ENCODE measurements at places on chromosomes 1 and 21. TPM values are rescaled to one million over a fixed set of nuclear protein-coding genes. Genes with fewer than 3 reads are reported as not detected.
A peak's percentile ranks its signal among the peaks of the same experiment; 100 is the strongest.

DNA sequence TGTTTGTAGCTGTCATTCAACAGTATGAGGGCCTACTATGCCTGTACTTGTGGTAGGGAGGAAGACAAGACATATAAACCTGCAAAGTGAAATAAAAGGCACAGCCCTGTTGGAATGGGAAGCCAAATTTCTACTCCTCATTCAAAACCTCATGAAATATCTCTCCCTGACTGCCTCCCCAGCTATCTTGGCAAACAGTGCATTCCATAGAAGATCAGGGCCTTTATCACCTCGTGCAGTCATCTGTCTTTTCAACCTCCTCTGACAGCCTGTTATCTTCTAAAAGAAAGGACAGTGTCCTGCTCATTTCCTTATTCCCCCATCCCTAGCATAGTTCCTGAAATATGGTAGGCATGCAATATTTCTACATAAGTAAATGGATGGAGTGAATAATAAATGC lies 71.0 kb downstream of the SH3GLB1 start:
- H3K27me3 ChIP-seq, result no peaks in the 10 kb centered on the region
- no peaks in the 10 kb centered on the region for H3K36me3 ChIP-seq
- no peak overlapping the region for H3K4me3 ChIP-seq
- peak overlapping the region; percentile 66 for H3K27ac ChIP-seq
- peaks cover 25% of the 10 kb centered on the region for H3K4me1 ChIP-seq
- no peak for DNase-seq

- no peak overlapping the region for H3K27ac ChIP-seq
- no peak for DNase-seq
- H3K36me3 ChIP-seq, result no peaks in the 10 kb centered on the region
- H3K4me1 ChIP-seq, result no peaks in the 10 kb centered on the region
- H3K4me3 ChIP-seq, result no peak overlapping the region
- H3K27me3 ChIP-seq, result no peaks in the 10 kb centered on the region
Observed at GRCh38 chr21:31334648-31335121, 9.4 kb downstream of the TIAM1 start.

- no peaks in the 10 kb centered on the region for H3K36me3 ChIP-seq
- H3K4me1 ChIP-seq, result no peaks in the 10 kb centered on the region
- no peak overlapping the region for H3K4me3 ChIP-seq
Observed at GRCh38 chr21:15277466-15277865, 212.7 kb upstream of the NRIP1 start.

DNA sequence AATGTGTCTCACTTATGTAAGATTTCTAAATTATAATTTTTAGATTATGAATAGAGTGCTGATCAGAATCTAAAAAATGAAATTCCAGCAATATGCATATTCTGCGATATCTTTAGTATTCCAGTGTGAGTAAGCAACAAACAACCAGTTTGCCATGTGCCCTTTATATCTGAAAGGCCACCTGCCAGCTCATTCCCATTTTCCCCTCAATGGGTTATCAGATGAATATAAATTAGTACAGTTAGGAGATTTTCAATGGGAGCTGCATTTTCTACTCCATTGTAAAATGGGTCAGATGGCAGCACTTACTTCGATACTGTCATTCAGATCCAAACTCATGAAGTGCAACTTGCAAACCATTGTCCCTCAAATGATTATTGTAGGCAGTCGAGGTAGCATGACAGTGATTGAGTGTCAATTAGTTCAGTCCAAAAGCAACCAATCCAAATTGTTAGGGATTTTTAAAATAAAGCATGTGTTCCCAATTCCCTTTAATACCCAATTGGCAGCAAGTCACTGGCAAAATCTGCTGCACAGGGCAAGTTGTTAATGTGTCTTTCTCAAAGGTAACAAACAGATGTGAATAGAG lies 680.3 kb downstream of the LRRIQ3 start:
- H3K27ac ChIP-seq, result no peak overlapping the region
- no peaks in the 10 kb centered on the region for H3K36me3 ChIP-seq
- no peak overlapping the region for H3K4me3 ChIP-seq
- H3K27me3 ChIP-seq, result no peaks in the 10 kb centered on the region
- DNase-seq, result no peak
- H3K4me1 ChIP-seq, result no peaks in the 10 kb centered on the region

The CFAP57 gene
- 0.61 TPM for polyA plus RNA-seq

DNA sequence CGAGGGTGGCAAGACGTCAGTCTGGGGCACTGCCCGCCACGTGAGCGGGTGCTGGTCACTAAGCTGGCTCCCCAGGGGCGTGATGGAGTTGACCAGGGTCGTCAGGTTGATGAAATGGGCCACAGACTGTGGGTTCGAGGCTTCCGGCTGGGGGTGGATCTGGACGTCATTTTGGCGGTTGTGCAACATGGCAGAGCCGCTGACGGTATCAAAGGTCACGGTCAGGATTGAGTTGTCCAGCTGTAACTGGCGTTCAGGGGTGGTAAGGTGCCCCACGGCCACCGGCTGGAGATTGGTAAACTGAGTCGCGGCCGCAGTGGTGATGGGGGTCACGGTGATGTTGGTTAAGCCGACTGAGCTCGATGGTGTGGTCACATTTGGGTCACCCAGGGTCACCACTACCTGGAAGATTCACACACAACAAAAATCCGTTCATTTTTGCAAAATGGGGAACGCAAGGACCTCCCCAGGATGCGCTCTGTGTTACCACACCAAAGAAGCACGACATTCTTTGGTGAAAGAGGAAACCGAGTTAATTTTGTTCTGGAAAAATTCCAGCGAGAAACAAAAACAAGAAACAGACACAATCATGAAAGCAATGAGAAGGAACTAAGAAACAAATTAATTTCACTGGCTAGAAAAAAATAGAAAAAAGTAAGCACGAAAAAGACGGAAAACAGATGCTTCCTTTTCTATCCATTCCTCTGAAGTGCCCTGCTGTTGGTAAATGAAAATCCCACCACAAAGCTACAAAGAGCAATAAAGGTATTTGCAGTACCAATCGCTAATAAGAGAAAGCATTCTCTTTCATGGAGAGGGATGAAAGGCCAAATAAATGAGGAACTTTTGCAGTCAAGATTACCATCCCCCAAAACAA lies 34.7 kb upstream of the RIPK4 start:
- H3K4me3 ChIP-seq, result no peak overlapping the region
- no peaks in the 10 kb centered on the region for H3K27me3 ChIP-seq
- no peaks in the 10 kb centered on the region for H3K36me3 ChIP-seq
- no peak overlapping the region for H3K27ac ChIP-seq
- no peak for DNase-seq

GRCh38 chr1:65355031-65355712 lies 45.8 kb downstream of the DNAJC6 start:
- H3K4me3 ChIP-seq, result no peak overlapping the region
- H3K4me1 ChIP-seq, result no peaks in the 10 kb centered on the region
- H3K27me3 ChIP-seq, result no peaks in the 10 kb centered on the region
- no peaks in the 10 kb centered on the region for H3K36me3 ChIP-seq
- DNase-seq, result no peak

GRCh38 chr1:245345191-245345884 lies 190.6 kb downstream of the KIF26B start:
- no peaks in the 10 kb centered on the region for H3K27me3 ChIP-seq
- H3K27ac ChIP-seq, result no peak overlapping the region
- no peak overlapping the region for H3K4me3 ChIP-seq
- no peaks in the 10 kb centered on the region for H3K36me3 ChIP-seq
